ENCODE measurements at places on chromosomes 2 and 18.
A peak's percentile ranks its signal among the peaks of the same experiment; 100 is the strongest.

DNA sequence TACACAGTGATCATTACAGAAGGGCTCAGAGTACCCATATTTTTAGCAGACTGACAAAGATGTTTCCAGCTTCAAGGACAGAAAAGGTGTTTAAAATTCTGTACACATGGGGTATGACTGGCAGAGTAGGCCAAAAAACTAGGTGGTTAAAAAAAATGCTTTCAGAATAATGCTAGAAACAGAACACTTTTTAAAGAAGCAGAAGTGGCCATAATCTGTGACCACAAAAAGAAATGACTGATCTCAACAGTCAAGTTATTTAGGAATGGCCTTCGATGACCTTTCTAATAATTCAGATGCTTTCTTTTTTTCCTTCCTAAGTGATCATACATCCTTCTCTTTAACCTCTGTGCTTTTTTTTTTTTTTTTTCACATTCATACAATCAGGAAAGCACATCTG is 4.1 kb upstream of the AQP4 start:
- no peak for DNase-seq

DNA sequence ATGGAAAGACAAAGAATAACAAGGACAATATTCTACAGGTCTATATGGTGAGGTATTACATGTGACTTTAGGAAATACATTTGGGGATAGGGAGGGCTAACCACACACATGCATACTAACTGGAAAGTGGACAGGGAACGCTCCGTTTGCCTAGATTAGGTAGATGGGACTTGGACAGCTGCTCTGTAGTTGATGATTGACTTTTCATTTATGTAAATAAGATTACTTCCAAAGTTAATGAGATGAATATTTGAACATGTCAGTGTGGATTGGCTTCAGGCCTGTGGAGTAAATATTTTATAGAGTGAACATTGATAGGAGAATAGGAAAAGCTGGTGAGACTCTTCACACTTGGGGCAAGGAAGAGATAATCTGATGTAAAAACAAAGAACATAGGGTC is 142.0 kb downstream of the NCK2 start:
- DNase-seq = no peak

DNA sequence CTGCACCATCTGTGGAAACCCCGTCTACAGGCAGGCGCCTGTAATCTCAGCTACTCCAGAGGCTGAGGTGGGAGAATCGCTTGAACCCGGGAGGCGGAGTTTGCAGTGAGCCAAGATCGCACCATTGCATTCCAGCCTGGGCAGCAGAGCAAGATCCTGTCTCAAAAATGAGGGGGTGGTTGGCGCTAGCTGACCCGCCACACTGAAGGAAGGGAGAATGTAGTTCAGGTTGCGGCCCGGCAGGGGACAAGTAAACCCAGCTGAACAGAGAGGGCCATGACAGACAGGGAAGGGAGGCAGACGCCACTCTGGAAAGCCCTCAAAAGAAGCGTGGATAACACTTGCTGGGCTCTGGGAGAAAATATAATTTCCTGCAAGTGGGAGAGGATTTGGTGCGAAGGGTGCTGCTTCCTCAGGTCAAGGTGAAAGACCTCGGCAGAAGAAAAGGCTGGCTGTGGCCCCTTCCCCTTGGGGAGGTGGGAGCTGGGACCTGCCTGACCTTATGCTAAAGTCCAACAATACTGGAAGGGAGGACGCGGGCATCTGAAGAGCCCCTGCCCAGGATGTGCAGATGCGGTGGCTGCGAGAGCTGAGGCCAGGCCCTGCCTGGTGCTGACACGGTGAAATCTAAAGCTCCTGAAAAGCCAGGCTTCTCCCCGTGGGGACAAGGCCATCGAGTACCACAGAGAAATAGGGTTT is 3.7 kb upstream of the SFT2D3 start:
- DNase-seq = no peak

GRCh38 chr2:100948942-100949811 is 52.9 kb upstream of the RPL31 start:
- no peak for DNase-seq

GRCh38 chr2:53356291-53356905 is 411.2 kb upstream of the CHAC2 start:
- no peak for DNase-seq

- DNase-seq = peak; percentile 64
Observed at GRCh38 chr18:31206787-31207381, 44.2 kb upstream of the DSC1 start.

- DNase-seq = no peak
Observed at GRCh38 chr2:85804583-85804982, 50.8 kb downstream of the ATOH8 start.

DNA sequence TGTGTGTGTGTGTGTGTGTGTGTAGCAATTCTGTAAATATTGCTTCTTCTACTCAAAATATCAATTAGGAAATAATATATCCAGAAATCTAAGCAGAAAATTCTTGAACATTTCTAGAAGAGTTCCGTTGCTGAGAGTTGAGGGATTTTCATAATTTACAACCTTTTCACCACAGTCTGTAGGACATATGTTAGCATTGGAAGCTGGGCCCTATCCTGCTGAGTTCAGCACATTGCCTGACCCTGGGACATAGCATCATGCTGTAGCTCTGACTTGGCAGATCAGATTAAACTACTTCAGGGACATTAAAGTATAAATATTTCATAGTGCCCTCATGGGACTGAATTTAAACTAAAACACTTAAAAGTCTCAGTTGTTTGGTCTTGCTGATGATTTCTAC is 129.2 kb upstream of the KCNH7 start:
- no peak for DNase-seq

DNA sequence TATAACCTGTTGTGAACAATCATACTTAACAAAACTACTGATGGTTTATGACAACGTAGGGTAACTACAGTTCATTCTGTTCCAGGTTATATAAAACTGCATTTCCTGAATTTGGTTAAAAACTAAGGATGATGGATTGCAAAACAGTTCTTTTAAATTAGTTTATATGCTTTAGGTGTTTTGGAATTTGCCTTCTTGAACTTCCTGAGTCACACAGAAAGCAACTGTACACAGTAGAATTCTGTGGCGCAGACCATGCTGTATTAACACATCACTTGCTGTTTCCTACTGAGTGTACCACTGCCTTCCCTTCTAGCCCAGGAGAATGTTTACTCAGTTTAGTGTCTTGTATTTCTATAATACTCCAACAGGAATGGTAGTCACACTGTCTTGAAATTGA is 19.4 kb downstream of the ITGB1BP1 start:
- DNase-seq = no peak

DNA sequence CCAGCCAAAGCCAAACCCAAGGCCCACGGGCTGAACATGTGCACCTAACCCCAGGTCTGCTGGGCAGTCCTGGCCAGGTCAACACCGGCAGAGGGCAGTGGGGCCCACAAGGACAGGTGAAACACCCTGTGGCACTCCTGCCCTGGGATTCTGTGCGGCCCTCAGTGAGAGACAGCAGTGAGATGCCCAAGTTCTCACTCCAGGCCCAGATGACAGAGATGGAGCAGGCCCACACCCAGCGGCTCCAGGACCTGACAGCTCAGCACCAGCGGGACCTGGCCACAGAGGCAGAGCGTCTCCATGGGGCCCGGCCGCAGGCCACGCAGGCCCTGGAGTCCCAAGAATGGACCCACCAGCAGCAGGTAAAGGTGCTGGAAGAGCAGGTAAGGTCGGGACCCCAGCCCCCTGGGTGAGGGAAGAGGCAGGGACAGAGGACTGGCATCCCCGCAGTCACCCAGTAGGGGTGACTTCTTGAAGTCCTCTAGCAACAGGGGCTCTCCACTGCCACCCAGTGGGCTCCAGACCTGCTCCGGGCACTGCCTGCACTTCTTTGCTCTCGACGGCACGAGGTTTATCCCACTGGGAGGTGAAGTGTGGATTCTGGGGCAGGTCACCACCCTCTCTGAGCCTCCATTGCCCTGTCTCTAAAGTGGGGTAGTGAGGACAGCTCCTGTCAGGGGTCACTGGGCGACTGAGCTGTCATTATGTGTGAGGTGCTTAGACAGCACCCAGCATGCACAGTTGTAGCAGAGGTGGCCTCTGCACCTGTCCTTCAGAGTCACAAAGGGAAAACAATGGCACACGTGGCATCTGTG is 8.8 kb upstream of the SNED1 start:
- no peak for DNase-seq

- DNase-seq = no peak
Observed at GRCh38 chr18:47215554-47216138, 35.8 kb downstream of the SKOR2 start.

DNA sequence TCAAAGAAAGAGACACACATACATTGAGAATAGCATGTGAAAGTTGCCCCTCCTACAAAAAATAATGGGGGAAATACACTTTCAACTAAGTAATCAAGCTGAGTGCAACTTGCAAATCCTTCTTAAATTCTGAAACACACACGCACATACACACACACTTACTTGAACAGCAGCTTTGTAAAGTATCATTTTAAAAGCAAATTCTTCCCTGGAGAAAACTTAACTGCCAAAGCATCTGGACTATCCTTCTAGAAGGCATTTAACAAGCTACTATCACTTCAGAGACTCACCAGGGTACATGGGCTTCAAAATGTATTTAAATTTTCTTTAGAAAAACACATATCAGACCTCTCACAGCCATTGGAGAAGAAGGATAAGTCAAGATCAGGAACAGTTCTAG is 15.3 kb downstream of the GAREM1 start:
- no peak for DNase-seq

GRCh38 chr2:38407111-38407682 is 30.1 kb upstream of the ATL2 start:
- DNase-seq = no peak

GRCh38 chr18:56148373-56148772 is 490.0 kb downstream of the TXNL1 start:
- DNase-seq = no peak

- no peak for DNase-seq
Observed at GRCh38 chr2:32864334-32865111, 82.2 kb upstream of the LTBP1 start.

- no peak for DNase-seq
Observed at GRCh38 chr2:6443061-6443823, 422.5 kb downstream of the CMPK2 start.

DNA sequence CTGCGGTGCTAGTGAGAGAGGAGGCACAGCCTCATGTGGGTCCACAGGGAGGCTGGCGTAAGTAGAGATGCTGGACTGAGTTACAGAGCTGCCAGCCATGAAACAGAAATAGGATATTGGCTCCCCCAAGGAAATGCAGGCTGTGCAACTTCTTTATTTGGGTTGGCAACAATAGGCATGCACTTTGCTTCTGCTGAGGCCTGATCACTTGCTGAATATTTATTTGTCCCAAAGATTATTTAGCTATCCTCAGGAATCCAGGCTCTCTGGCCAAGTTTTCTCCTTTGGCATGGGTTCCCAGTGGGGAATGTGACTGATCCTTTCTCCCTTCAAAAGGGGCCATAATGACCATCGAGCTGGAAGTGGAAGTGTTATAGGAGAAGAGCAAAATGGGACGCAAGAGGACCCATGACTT is 60.0 kb downstream of the MAPK4 start:
- DNase-seq = no peak

DNA sequence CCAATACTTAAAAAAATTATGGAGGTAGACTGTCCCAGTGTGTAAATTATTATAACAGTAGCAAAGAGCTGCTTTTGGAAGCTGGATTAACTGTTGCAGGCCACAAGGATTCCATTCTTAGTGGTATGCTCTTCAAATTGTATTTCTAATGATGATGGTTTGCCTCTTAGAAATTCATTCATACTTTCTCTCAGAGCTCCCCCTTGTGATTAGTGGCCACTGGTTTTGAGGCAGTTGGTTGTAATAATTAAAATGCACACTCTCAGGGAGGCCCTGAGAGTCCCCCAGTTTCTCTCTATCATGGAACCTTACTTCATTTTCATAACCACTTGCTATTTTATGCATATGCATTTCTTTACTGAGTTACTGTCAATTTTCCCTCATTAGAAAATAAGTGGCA is 122.5 kb downstream of the PLA2R1 start:
- no peak for DNase-seq

GRCh38 chr2:27160191-27160590 is 11.4 kb downstream of the TCF23 start:
- no peak for DNase-seq

- no peak for DNase-seq
Observed at GRCh38 chr2:217199255-217199630, 339.4 kb upstream of the TNP1 start.

DNA sequence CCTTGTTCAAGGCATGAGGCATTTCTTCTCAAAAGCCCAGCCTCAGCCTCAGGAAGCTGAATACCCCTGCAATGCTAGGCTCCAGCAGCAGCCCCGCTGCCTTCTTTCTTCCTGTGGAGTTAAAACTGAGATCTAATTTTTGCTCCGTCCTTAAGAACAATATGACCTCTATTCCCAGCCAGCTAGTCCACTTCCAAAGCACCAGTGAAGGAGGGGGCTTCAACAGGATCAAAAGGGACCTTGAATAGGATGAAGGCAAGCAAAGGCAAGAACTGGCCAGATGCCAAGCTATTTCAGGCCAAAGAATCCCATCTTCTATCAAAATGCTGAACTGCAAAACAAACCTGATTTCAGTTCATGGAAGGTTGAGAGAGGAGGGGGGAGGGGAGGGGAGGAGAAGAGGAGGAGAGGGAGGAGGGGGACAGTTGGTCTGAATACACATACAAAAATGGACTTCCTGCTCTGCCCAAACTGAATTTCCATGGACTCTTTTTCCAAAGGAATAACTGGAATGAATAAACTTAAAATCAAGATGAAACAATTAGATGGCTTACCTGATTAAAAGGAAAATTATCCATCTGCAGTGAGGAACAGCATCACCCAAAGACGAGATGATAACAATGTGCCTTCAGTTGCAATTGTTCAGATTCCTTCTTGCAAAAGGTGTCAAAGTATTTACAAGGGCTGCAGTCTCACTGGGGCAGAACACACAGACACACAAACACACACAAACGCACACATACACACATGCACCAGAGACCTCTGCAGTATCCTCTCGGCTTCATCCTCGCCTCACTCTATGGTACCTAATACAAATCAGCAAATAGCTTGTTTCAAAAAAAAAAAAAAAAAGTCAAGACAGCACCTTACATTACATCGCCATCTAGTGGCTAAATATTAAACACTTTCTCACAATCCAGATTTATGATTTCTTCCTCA is at the start of gene SCN1A:
TSS of gene SCN1A (minus strand) at position 804 of the 939 bp plus-strand sequence. CDS start 54,399 bp downstream, outside the sequence.
- DNase-seq = no peak

DNA sequence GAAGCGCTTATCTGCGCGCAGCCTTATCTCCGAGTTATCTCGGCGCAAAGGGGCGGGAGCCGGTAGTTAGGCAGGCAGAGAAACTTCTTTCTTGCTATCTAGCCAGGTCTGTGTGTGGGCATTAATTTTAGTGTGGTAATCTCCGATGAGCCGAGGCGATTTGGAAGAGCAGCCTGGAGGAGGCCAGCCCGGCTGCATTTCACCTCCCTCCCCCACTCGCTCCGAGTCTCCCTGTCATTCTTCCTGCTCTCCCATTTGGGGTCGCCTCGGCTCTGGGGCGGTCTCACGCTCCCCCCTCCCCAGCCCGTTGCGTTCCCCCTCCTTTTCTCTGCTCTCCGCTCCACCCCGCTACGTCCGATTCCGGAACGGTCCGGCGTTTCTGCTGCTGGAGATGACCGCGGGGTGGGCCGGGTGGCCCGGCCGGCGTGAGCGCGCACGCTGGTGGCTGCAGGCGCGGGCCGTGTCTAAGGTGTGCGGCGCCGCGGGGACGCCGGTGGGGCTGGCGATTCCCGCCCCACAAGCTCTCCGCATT is 566 bp downstream of the GATA6 start:
- DNase-seq = no peak

Measured in ecto neural progenitor cell (in vitro differentiated cells).